Activated CD4-positive, alpha-beta T cell treated with anti-CD3 and anti-CD28 coated beads, Interleukin-2, amount 10 ng/mL, durations not matched to agents 7 days and 5 days (primary cell): ENCODE measurements at places on chromosomes 11 and 22. TPM values are rescaled to one million over a fixed set of nuclear protein-coding genes. Genes with fewer than 3 reads are reported as not detected.

- H3K27ac ChIP-seq, result no peak overlapping the region
- DNase-seq, result no peak
- H3K4me1 ChIP-seq, result peaks cover 13% of the 10 kb centered on the region
- H3K4me3 ChIP-seq, result no peak overlapping the region
- no peaks in the 10 kb centered on the region for H3K27me3 ChIP-seq
Observed at GRCh38 chr22:40823426-40823825, 4.3 kb upstream of the SLC25A17 start.

DNA sequence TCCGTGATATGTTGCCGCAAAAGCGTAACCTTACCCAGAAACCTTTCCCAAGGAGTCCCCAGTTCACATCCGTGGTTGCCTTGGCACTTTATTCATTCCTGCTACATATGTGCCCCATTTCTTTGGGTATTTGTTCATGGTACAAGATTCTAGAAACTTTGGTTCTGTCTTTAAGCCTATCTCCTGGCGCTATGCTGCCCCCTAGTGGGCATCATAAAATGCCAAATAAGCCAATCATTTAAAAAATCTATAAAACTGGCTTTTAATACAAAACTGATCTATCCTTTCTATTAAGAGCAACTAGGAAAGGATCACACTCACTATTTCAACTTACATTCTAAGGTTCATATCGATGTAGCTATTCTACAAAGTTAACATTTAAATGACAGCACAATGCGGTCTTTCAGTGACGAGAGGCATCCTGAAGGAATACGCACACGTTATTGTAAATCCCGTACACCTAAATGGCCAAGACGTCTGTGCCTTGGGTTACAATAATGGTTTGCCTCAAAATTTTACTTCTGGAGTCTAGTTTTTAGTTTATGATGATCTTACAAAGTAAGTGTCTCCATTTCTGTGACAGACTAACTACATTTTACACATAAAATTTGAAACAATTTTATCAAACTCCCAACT, 16.2 kb downstream of the PIWIL3 start:
- H3K27me3 ChIP-seq, result peaks cover 6% of the 10 kb centered on the region
- no peak overlapping the region for H3K27ac ChIP-seq
- H3K4me1 ChIP-seq, result no peaks in the 10 kb centered on the region
- H3K4me3 ChIP-seq, result no peak overlapping the region
- DNase-seq, result peak; percentile 73

- H3K27ac ChIP-seq, result no peak within 1 kb of the TSS
- peaks cover 12% of the 10 kb centered on the region for H3K27me3 ChIP-seq
- H3K36me3 ChIP-seq, result no peaks in the 10 kb centered on the region
- DNase-seq, result no peak
- H3K4me3 ChIP-seq, result no peak within 1 kb of the TSS
Observed at GRCh38 chr11:68980776-68981065, at the start of gene MRGPRD. MRGPRD (minus strand) TSS chr11:68980986; CDS start chr11:68980986, 0 bp downstream.

GRCh38 chr11:95922536-95923438, 1.1 kb downstream of the MTMR2 start:
- H3K36me3 ChIP-seq, result peaks cover 3% of the 10 kb centered on the region
- peaks cover 8% of the 10 kb centered on the region for H3K27me3 ChIP-seq
- peak overlapping the region; percentile 88 for H3K27ac ChIP-seq
- peak overlapping the region; percentile 88 for H3K4me3 ChIP-seq

- peaks cover 24% of the 10 kb centered on the region for H3K4me1 ChIP-seq
- no peak overlapping the region for H3K4me3 ChIP-seq
- H3K36me3 ChIP-seq, result peaks cover 34% of the 10 kb centered on the region
- DNase-seq, result peak; percentile 31
- H3K27me3 ChIP-seq, result no peaks in the 10 kb centered on the region
Observed at GRCh38 chr22:21624120-21624879, 5.5 kb downstream of the YDJC start.

DNA sequence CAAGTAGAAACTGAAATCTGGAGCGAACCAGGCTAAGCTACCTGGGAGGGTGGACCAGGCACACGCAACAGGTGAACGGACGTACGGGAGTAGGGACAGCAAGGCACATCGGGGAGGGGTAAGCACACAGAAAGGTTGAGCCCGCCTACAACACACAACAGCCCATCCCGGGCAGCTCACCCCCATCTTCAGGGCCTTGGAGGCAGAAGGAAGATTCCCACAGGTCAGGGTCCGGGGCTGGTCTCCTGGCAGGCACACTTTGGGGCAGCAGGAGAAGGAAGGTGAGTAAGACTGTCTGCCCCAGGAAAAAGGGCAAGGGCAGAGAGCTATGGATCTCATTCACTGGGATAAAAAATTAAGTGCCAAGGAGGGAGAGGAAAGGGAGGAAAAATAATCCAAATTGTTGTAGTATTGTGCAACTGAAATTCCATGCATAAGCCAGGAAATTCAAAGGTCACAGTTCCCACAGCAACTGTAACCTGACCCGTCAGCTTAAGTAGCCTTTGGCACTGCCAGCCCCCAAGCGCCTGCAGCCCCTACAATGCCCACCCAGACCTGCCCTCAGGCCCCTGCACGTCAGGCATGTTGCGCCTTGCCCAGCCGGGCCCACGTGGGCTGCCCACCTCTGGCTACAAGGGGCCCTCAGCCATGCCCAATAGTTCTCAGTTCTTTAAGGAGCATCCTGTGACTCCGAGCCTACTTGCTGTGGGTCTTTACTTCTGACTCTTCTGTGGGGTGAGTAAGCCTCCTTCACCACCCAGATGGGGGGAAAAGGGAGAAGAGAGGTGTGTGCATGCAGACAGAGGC, 51.8 kb downstream of the MICAL3 start:
- no peak overlapping the region for H3K4me3 ChIP-seq
- no peak for DNase-seq
- H3K36me3 ChIP-seq, result no peaks in the 10 kb centered on the region
- no peak overlapping the region for H3K27ac ChIP-seq
- H3K4me1 ChIP-seq, result peaks cover 2% of the 10 kb centered on the region

GRCh38 chr11:130171534-130171933, 12.0 kb downstream of the ST14 start:
- no peak for DNase-seq
- no peaks in the 10 kb centered on the region for H3K36me3 ChIP-seq
- no peak overlapping the region for H3K27ac ChIP-seq
- peaks cover 7% of the 10 kb centered on the region for H3K27me3 ChIP-seq
- H3K4me3 ChIP-seq, result no peak overlapping the region
- no peaks in the 10 kb centered on the region for H3K4me1 ChIP-seq

- no peak for DNase-seq
- no peaks in the 10 kb centered on the region for H3K4me1 ChIP-seq
- no peak overlapping the region for H3K4me3 ChIP-seq
Observed at GRCh38 chr11:87437844-87438223, 400.1 kb downstream of the TMEM135 start.

The SPTY2D1 gene
- total RNA-seq, result 26.9 TPM

The FGF4 gene
- not detected for total RNA-seq

The RHOD gene
- total RNA-seq, result 0.35 TPM
